ENCODE measurements at places on chromosomes 3 and 15.

DNA sequence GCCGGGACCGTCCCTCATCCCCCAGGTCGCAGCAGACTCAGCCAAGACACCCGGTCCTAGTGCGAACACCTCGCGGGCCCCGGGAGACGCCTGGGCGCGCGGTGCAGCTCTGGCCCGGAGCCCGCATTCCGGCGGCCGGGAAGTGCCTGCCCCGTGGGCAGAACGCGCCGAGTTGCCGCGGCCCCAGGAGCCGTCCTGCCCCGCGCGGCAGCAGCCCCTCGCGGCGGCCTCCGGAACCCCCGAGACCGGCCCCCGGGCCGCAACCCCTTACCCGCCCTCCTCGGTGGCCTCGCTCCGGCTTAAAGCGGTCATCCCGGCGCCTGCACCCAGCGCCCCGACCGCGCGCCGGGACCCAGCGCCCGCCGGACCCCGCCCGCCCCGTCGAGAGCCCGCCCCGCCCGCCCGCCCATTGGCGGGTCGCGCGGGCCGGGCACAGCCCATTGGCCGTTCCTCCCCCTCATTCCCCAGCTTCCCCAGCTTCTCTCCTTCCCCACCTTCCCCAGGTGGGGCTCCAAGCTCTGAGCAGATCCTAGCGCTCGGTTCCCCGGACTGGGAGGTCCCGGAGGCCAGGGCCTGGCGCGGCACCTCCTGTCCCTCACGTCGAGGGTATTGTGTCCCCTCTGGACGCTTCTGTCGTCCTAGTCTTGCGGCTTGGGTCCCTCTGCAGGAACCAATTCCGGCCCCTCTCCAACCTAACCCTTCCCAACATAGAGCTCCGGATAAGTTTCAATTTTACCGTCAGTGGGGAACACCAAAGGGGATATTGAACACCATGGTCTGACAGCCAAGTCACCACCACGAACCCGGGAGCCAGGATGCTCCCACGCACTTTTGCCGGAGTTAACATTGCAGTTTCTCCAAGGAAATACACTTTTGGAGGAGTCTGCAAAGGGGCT lies at the start of gene GRAMD2A:
Gene GRAMD2A (minus strand): TSS at position 328 of the 896 bp plus-strand sequence.
- DNase-seq: peak; percentile 87

DNA sequence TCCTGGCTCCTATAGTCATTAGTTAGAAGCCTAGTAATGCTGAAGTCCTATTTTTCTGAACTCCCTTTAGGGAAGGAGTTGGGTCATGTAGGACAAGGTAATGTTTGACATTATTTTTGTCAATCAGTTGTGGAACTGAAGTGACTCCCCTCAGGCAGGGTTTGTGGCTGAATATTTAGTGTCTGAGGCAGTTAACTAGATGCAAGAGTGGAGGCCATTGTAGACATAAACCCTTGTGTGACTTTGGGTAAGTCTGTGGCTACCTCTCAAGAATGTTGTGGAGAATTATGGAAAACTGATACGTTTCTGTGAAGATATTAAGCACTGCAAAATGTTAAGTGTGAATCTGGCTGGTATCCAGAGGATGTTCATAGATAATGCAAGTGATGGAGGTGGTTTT lies 125.2 kb upstream of the PHLDB2 start:
- no peak for DNase-seq

- DNase-seq: no peak
Observed at GRCh38 chr3:155196131-155197021, 97.1 kb downstream of the STRIT1 start.

- DNase-seq: no peak
Observed at GRCh38 chr3:102176333-102177050, 258.3 kb upstream of the ZPLD1 start.

- DNase-seq: peak; percentile 88
Observed at GRCh38 chr3:126911162-126912026, 71.5 kb upstream of the PLXNA1 start.

GRCh38 chr3:39989746-39990145 lies 180.3 kb downstream of the MYRIP start:
- no peak for DNase-seq
